Stimulated activated CD4-positive, alpha-beta T cell treated with anti-CD3 and anti-CD28 coated beads, Interleukin-12 subunit alpha, Interleukin-12 subunit beta, amount 100 ng/mL, for 24 hours (primary cell): ENCODE measurements at places on chromosomes 1 and 21.

- DNase-seq = no peak
Observed at GRCh38 chr1:180451504-180451903, 50.9 kb downstream of the ACBD6 start.

DNA sequence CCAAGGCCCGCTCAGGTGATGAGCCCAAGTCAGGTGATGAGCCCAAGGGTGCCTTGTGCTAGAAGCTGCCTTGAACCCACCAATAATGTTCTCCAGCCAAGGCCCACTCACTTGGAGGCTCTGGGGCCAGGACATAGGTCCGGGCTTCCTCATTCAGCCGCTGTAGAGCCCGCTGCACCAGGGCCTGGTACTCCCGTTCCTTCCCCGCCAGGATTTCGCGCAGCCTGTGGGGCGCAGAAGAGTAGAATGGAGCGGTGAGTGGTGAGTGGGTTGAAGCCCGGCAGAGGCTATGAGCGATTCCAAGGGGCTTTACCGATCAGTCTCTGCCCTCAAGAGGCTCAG, 10.5 kb downstream of the MAP3K6 start:
- no peak for DNase-seq

GRCh38 chr1:29563092-29563491, 326.8 kb downstream of the PTPRU start:
- no peak for DNase-seq

DNA sequence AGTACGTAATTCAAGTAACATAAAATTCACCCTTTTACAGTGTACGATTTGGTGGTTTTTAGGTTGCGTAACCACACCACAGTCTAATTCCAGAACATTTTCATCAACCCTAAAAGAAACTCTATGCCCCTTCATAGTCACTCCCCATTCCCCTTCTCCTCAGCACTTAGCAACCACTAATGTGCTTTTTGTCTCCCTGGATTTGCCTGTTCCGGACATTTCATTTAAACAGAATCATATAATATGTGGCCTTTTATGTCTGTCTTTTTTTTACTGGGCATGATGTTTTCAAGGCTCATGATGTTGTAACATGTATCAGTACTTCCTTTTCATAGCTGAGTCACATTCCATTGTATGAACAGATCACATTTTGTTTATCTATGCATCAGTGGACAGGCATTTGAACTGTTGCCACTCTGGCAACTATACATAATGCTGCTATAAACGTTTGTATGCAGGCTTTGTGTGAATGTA, 20.8 kb downstream of the OBSCN start:
- DNase-seq = no peak

- DNase-seq = no peak
Observed at GRCh38 chr1:81032973-81033425, 767.7 kb upstream of the ADGRL2 start.

DNA sequence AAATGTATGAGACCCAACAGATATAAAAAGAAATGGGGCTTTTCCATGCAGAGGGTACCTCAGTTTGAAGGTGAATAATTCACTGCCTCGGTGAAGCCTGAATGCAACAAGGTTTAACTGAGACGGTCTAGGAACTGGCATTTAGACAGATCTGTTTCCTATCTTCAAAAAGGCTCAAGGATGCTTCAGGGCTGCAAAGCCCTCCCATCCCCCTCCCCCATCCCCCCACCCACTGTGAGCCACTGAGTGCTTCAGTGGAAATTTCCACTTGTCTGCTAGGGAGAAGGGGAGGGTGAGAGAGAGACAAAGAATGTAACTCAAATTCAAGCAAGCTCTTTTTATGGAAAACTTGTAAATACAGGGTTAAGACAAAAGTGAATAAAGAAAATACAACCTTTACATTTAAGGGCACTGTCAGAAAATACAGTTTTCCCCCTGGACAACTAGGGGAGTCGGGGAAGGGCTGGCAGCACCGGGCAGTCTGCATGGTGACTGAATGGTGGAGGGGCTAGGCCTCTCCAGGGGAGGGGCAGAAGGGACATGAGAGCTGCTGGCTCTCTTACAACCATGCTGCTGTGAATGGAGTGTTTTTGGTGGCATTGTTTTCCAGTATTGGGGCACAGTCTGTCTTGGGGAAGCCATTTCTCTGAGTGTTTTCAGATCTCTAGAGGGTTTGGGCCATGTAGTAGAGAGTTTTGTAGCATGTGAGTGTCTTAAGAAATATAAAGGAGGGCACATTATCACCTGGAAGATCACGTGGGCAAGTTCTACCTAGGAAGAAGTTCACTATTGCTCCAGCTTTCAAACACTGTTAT, 56.7 kb downstream of the MRPS6 start:
- no peak for DNase-seq

DNA sequence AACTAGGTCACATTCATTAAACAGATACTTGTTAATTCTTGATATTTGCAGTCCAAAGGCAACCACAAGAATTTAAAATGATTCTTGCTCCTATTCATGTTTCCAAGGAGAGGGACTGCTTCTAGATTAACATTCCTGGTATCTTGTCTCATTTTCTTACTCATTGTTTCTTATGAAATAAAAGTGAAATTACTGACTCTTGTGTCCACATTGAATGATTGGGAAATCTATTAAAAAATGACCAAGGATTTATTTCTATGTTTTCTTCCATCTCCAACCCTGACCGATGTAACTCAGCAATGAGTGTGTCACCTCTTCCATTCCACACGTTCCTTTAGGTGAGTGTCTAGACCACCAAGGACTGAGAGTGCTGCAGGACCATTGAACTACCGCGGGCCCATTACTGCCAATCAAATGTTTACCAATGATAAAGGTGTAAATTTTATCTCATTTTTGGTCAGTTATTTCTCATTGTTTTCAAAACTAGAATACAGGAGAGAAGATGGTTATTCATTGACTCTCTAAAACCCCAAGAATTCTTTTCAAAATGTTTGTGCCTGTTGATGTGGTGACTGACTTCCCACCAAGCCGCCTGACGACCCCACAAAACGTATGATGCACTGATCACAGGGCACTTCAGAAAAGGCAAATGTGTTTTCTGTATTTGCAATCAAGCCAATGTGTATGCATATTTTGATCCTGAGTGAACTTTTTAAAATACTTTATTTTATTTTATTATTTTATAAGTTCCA, 414.6 kb upstream of the PTBP2 start:
- DNase-seq = no peak

DNA sequence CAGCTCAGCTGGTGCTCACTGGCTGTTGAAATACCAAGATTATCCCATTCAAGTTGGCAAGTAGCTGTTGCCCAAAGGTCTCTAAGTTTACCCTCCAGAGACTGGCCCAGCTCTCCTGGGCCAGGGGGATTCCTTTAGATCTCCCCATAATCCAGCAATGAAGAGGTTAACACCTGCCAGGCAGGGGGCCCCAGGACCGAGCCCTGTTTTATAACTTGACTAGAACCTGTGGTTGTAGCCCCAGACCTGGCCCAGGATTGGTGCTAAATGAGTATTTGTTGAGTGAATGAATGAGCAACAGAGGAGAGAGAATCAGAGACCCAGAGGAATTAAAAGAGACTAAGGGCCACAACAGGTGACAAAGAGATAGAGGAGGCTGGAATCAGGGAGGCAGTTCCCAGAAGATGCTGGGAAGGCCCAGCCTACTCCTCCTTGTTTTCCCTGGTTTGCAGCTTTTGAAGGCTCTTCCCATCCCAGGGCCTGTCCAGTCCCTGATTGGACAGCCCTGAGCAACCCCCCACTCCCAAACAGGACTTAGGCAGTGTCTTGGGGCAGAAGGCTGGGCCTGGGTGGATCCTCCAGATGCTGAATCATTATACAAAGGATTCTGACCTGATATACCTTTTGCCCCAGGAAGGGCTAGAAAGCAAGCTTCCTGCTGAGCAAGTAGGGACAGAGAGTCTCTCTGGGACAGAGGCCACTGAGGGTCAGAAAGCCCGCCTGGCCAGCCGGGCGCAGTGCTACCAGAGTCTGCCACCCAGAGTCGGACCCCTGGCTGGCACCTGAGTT, 2.4 kb upstream of the RHBG start:
- no peak for DNase-seq
